COR-L47 (cell line): ENCODE measurements at places on chromosomes 11 and 22.

GRCh38 chr22:46846150-46846831 lies 83.8 kb downstream of the TBC1D22A start:
- DNase-seq = no peak

- peak; percentile 4 for DNase-seq
These were observed 1074.9 kb downstream of the FAM181B start for GRCh38 chr11:81658722-81659121.

DNA sequence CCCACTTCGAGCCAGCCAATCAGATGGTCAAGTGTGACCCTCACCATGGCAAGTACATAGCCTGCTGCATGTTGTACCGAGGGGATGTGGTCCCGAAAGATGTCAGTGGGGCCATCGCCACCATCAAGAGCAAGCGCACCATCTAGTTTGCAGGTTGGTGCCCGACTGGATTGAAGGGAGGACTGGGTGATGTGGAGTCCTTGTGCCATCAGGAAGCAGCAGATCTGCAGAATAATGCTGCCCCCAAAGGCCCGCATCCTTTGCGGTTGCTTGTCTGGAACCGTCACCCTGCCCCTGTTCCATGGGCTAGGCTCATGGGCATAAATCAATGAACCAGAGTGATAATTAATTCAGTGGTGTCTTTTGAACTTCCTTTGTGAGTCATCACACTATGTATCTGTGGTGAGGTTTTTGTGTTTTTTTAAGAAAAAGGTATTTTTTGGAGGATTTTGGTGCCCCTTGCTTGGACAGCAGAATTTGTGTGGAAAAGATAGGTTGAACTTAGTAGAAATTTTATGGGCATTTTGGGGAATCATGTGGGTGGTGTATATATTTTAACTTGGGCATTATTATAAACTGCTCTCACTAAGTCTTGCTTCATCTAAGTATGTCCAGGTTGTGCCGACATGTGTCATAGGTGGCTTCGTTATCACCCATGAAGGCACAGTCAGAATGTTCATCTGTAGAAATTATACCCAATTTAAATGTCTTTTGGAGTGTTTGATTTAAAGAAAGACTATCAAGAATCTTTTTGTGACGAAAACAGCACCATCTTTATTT lies 22.3 kb downstream of the LRRC74B start:
- DNase-seq = no peak

DNA sequence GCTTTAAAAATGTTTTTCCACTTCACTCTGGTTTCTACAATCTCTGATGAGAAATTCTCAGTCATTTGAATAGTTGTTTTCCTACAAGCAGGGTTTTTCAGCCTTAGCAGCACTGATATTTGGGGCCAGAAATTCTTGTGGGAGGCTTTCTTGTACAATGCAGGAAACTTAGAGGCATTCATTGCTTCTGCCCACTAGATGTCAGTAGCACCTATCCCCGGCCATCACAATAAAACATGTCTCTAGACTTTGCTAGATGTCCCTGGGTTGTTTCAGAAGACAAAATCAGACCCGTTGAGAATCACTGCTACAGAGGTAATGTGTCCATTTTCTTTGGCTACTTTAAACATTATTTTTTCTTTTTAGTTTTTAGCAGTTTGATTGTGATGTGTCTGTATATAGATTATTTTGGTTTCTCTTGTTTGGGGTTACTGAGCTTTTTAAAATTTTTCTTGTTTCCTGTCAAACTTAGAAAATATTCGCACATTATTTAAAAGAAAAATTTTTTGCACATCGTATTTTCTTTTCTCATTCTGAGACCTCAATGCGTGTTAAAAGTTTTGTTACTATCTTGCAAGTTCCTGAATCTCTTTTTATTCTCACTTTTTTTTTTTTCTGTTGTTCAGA lies 60.8 kb upstream of the CCDC179 start:
- peak; percentile 34 for DNase-seq

GRCh38 chr22:37230673-37231405 lies 13.2 kb downstream of the RAC2 start:
- no peak for DNase-seq

DNA sequence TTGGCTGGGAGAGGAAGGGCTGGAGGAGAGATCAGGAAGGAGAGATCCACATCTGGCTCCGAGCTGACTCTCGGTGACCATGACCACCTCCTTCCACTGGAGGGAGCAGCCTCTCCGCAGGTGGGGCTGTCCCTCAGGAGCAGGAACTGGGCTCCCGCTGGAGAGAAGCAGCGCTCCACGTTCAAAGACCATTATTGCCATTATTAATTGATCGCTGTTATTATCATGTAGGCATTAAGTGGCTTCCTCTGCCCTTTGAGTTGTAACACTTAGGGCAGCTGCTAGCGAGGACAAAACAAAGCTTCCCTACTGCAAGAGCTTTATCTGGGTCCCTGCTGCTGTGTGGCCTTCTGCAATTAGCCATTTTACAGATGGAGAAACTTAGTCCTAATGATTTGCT lies 251.9 kb downstream of the ST3GAL4 start:
- peak; percentile 40 for DNase-seq

DNA sequence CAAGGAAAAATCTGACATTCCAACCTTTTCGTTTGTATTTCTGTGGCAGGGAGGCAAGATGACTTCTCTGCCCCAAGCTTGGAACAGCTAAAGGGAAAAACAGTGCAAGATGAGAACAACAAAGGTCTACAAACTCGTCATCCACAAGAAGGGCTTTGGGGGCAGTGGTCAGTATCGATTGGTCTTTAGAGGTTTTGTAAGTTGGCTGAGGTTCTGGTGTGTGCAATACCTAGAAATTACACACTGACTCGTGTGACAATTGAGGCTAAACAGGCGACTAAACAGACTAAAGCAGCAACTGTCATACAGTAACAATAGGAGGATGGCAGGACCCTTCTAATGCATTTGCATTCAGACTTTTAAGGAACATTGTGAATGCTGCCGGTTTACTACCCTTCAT lies 994 bp downstream of the DEPDC5 start:
- DNase-seq = no peak

GRCh38 chr11:59427068-59427382 lies 812 bp upstream of the OR5A2 start:
- DNase-seq = no peak

GRCh38 chr11:111918390-111919256 lies at the start of gene C11orf52:
Gene C11orf52, plus strand, starts transcription at chr11:111918913. Its CDS starts 60 bp downstream, at chr11:111918973.
- peak; percentile 84 for DNase-seq

DNA sequence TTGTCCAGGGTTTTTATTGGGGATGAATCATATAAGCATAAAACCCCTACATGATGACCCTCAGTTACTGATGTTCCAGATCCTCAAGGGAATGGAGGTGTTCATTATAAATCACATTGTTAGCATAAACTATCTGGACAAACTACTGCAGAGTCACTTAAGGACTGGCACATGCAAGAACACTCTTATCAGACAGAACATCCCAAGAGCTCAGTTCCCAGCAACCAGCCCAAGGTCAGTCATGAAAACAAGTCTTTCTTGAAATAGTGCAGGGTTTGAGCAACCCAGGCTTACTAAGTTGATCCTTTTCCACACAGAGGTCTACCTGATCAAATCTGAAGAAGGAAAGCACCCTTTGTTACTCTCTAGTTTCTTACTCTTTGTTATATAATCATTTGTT lies 13.5 kb upstream of the PTS start:
- DNase-seq = no peak

DNA sequence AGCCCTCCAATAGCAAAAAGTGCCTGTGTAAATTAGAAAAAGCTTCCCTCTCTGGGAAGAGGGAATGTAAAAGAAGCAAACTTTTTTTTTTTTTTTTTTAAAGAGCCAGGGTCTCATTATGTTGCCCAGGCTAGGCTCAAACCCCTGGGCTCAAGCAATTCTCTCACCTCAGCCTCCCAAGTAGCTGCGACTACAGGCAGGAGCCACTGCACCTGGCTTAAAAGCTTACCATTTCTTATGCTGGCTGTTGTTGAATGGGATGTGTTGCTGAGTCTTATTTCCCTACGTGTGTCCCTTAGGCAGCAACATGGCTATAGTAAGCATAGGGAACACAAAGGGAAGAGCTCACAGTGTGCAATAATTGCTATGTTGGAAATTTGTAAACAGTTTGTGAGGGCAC lies 225.5 kb upstream of the CCDC90B start:
- DNase-seq = peak; percentile 88

DNA sequence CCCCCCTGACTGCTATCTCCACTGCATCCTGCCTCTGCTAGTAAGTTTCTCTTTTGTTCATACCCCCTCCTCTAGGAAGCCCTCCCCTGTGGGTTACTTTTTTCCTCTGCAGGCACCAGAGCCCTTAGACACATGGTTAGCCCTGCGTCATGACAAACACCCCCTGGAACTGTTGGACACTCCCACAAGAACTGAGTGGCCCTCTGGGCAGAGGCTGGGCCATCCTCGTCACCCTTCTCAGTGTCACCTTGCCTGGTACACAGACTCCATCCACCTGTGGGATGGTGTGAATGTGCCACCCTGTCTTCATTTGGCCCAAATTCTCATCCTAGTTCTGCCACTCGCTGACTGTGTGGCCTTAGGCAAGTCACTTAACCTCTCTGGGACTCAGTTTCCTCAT lies 4.1 kb upstream of the RAB3IL1 start:
- DNase-seq = no peak

DNA sequence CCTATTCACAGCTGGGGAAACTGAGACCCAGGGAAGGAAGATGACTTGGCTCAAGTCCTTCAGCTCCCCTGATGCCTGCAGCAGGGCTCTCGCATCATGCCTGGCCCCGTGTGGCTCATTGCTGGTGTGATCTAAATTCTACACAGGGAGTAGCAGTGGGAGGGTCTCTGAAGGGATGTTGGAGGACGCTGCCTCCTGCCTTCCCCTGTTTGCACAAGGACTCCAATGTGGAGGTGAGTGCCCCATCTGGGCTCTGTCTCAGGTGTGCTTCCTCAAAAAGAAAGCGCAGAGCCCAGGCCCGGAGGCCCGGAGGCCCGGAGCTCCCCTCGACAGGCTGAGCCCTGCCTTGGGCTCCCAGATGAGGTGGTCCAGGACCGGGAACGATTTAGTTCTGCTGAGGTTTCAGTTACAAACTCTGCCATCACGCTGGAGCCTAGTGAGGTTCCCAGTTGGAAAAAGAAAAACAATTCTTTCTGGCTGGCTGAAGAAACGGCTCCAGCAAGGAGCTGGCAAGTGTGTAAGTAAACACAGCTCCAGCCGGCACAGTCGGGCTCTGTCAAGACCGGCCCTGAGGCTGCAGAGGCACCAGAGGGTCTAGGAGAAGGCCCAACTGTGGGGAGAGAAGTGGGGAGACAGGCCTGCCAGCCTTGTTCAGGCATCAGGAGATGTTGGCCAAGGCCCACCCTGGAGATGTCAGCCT lies 49.8 kb downstream of the NAT10 start:
- DNase-seq = no peak

- DNase-seq = peak; percentile 49
These were observed 16.9 kb upstream of the RAC2 start for GRCh38 chr22:37260901-37261336.

DNA sequence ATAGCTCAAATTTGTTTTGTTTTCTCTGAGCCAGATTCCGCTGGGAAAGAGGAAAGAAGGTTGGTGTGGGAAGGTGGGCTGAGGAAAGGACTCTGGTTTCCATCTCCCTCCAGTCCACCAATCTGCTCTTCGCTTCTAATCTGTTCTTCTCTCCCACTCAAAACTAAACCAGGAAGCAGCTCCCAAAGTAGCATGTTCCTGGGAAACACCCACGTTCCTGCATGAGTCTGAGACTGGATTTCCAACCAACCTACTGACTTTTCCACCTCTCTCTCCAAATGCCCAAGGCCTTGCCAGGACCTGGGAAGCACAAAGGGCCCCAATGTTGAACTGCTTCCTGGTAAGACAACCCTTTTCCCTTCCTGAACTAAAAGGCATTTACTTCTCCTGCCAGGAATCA lies 110.2 kb downstream of the WT1 start:
- DNase-seq = no peak

GRCh38 chr11:60193687-60194433 lies 11.0 kb upstream of the MS4A6A start:
- no peak for DNase-seq

GRCh38 chr11:3614742-3615171 lies 27.0 kb downstream of the ART5 start:
- DNase-seq = no peak

DNA sequence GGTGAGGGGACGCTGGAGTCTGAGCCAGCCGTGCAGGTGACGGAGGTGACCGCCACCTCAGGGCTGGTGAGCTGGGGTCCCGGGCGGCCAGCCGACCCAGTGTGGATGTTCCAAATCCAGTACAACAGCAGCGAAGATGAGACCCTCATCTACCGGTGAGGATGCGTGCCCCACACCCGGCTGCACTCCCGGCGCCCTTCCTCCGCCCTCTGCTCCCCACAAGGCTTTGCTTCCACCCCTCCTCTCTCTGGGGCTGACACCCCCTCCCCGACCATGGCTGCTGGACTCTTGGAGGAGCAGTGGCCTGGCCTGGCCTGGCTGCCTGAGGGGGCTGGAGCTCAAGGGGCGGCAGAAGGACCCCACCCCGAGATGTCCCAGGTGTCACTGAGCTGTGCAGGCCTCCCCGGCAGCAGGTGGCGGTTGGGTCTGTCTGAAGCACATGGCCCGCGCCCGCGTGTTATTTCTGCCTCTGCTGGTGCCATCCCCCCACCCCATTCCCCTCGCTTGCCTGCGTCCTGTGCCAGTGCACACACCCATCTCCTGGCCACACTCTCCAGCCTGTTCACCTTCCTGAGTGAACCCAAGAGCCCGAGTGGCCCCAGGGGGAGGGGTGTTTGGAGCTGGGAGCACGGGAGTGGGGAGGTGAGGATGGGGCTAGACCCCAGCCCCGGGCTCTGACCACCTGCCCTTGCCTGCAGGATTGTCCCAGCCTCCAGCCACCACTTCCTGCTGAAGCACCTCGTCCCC lies 2.2 kb downstream of the LRFN4 start:
- DNase-seq = no peak

GRCh38 chr11:4019891-4020290 lies 74.7 kb upstream of the RRM1 start:
- DNase-seq = no peak

- DNase-seq = no peak
These were observed 267.8 kb downstream of the TBC1D22A start for GRCh38 chr22:47030143-47030661.

GRCh38 chr11:68682531-68682961 lies 1.8 kb upstream of the GAL start:
- DNase-seq = no peak

- DNase-seq = no peak
These were observed 58.3 kb upstream of the SORL1 start for GRCh38 chr11:121393855-121394254.

DNA sequence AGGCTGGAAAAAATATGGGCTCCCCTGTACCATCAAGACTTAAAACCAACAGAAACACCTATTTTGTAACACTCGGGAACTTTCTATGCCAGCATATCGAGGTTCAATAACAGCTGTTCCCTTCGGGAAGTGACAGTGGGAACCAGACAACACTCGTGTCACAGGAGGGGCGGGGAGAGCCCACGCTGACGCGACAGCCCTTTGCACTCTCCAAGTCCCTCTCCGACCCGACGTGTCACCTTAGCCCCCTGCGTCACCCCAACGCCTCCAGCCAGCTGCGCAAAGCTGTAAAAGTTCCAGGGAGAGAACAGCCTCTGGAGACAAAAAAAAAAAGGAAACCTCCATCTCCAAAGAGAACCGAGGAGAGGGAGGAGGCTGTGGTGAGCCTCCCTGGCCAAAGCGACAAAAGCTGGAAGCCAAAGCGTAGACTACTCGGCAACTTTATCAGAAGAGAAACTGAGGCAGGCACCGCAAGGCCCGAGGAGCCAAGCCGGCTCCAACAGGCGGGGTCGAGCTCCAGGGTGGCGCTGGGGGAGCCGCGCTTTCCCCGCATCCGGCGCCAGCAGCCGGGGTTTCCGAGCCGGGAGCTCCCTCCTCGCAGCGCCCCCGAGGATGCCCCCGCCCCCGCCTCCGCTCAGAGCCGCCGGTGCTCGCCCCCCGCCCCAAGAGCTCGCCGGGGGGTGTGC lies 751 bp downstream of the ARFGAP3 start:
- DNase-seq = peak; percentile 43

GRCh38 chr22:48342016-48342415 lies 1485.7 kb downstream of the BRD1 start:
- no peak for DNase-seq
